ENCODE measurements at places on chromosomes 7 and 10.

GRCh38 chr7:109125001-109125400 lies 555.3 kb downstream of the DNAJB9 start:
- no peak for DNase-seq

- no peak for DNase-seq
Observed at GRCh38 chr10:3976718-3977117, 191.7 kb upstream of the KLF6 start.

DNA sequence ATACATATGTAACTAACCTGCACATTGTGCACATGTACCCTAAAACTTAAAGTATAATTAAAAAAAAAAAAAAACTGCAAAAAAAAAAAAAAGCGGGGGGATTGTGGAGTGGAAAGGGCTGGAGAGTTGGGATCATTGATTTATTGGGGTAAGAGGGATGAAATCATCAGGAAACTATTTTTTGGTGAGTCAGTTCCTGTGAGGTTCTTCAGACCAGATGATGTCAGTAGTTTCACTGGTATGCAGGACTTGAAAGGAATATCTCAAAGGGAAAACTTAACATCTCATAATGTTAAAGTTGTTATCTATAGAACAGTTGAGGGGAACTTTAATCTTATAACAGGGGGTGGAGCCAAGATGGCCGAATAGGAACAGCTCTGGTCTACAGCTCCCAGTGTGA lies 32.6 kb upstream of the TECTB start:
- DNase-seq, result peak; percentile 12

GRCh38 chr10:23585186-23585585 lies 146.3 kb downstream of the OTUD1 start:
- no peak for DNase-seq

GRCh38 chr7:38054199-38054598 lies 123.8 kb upstream of the STARD3NL start:
- no peak for DNase-seq

DNA sequence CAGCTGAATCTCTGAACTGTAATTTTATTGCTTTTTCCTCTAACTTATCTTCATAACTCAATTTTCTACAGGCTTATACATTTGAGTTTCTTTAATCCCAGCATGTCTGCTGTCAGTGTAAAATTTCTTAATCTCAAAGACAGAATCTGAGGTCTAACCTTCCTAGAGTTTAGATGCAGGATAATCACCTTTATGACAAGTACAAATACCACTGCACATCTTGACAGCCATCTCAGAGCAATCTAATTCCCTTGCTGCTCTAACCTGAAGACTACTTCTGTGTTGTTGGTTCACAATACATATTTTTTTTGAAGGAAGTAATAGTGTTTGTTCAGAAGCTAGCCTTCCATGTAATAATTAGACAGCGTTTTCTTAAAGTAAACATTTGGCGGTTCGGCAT lies 424.2 kb upstream of the ZWINT start:
- no peak for DNase-seq

DNA sequence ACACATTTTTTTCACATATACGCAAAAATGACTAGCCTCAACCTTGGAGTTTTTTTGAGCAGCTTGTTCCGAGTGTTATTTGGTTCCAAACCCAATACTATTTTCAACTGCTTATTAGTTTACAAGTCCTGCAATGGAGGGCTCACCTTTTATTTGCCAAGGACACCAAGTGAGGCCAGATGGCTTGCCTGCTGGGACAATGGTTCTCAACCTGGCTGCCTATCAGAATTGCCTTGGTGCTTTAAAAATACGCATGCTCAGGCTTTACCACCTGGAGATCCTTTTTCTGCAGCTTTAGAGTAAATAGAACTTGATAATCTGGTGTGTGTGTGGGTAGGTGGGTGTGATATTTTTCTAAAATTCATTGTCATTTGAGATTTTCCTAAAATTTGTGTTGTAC lies 276.8 kb downstream of the MTERF1 start:
- no peak for DNase-seq

DNA sequence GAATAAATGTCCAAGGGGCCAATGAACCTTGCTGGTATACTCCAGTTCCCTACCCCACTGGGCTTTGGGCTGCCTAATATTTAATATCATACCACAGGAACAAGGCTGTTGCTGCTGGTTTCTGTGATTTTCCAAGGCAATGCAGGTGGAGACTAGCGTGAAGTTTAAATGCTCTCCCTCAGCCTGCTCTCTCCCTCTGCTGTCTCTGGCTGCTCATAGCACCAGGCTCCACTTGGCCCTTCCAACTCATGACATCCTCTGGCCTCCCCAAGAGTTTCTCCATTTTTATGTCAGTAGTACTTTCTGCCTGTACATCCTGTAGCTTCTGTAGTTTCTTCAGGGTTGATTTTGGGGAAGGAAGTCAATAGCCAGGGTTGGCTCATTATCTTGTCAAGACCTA lies 103.5 kb downstream of the LHFPL3 start:
- DNase-seq, result no peak

- no peak for DNase-seq
Observed at GRCh38 chr7:36001546-36001945, 151.5 kb upstream of the EEPD1 start.

DNA sequence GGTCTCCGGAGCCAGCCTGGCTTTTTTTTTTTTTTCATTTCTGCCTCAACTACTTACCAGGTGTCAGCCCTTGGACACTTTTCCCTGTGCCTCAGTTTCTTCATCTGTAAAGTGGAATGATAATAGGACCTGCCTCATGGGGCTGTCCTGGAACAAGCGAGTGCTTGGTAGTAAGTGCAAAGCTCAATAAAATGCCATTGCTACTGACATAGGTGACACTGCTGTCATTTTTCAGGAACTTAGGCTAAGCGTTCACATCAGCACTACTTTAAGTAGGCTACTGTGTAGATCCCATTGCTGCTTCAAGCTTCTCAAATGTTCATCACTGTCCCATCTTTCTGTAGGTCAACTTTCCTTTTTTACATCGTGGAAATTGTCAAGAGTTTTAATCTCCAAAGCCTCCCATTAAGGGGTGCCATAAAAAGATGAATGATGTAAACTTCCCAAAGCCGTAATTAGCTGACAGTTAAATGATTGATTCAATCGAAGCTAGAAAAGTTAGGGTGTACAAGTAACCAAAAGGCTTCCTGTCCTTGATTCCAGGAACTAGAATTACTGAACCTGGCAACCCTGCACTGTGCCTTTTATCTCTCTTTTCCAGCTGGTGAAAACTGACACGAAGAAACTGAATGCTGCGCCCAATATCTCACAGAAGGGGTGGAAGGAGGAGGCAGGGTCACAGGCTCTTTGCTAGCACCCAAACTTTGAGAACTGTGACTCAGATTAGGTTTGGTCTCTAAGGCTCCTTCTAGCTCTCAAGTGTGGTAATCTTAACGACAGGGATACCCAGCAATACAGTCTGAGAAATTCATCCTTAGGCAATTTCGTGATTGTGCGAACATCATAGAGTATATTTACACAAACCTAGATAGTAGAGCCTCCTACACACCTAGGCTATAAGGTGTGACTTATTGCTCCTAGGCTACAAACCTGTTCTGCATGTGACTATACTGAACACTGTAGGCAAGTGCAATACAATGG lies 861 bp upstream of the USP6NL start:
- DNase-seq, result peak; percentile 36

DNA sequence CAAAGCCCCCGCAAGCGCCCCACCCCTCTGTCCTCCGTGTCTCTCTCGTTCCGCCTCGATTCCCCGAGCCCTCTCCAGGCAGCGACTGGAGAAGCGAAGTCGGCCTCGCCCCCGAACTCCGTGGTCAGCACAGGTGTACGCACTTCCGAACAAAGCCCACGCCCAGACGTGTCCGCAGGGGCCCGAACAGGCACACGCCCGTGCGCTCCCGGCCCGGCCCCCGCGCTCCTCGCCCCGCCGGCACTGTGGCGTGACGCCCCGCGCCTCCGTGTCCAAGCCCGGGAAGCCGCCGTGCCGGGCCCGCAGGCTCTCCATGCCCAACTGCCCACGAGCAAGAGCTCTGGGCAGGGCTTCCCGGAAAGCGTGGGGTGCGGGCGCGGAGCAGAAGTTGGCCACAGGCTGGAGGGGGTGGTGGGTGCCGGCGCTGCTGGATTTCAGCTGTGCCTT lies 662 bp downstream of the NRCAM start:
- DNase-seq, result no peak

GRCh38 chr10:35386594-35387174 lies 50.4 kb downstream of the CCNY start:
- DNase-seq, result no peak

Data from SW480 (cell line).